ENCODE measurements at places on chromosomes 1 and 21.

DNA sequence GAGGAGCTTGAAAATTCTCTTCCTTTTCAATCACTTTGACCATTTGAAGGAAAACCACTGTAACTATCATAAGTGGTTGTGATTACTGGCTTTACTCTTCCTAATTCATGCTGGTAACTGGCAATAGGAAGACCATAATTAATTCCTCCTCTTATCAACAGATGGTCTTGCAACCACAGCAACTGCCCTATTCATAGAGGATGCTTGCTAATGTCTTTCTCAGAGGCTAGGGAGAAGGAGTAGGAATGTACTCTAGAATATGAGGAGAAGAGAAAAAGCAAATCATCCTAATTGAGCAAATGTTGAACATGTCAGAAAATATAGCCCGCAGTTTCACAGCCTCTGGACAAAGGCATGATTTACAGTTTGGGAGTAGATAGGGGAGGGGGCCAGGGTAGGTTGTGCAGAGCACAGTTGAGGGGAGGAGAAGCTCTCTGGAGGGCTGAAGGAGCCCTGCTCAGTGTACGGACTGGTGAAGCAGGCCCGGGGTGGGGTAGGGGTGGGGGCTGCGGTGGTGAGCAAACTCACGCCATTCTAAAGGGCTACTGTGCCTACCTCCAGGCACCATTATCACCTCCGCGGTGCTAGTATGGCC, 192.9 kb downstream of the PCP4 start:
- no peak for DNase-seq

GRCh38 chr21:38183961-38184360, 72.8 kb upstream of the KCNJ15 start:
- no peak for DNase-seq

GRCh38 chr1:165364568-165365133, 8.1 kb upstream of the LMX1A start:
- DNase-seq: no peak

DNA sequence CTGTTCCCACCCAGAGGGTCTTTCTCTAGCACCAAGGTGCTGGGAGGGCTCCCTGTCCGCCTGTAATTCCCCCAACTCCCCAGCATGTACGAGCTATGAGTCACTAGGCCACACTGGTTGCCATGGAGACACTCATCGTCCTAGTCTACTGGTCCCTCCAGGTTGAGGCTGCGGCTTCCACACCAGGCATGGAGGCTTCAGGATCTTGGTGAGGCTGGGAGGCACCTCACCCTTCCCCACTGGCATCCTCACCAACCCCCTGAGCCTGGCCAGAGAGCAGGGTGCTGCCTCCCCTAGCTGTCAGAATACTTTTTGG, 75.6 kb upstream of the KAZN start:
- no peak for DNase-seq

DNA sequence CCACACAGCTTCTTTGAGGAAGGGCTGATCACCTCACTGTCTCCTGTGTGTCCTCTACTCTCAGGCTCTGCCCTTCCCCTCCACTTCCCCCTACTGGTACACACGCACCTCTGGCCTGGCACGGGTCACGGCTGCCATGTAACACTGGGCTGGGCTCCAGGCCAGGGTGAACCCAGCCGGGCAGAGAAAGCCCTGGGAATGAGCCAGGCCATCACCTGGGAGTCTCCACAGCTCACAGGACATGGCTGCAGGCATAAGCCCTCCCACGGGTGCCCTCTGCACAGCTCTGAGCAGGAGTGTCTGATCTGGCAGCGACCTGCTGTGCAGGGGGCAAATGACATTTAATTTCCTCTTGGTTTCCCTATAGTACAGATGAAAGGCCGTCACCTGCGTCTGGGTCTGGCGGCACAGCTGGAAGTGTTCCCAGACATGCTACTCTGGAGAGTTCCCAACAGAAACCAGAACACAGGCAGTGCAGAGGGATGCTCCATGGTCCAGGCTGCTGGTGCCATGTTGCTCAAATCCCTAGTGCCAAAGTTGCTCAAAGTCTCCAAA, 61.2 kb downstream of the ERI3 start:
- no peak for DNase-seq

GRCh38 chr1:199780948-199781670, 246.4 kb upstream of the NR5A2 start:
- no peak for DNase-seq

GRCh38 chr1:11178021-11179015, 10.8 kb upstream of the ANGPTL7 start:
- no peak for DNase-seq

DNA sequence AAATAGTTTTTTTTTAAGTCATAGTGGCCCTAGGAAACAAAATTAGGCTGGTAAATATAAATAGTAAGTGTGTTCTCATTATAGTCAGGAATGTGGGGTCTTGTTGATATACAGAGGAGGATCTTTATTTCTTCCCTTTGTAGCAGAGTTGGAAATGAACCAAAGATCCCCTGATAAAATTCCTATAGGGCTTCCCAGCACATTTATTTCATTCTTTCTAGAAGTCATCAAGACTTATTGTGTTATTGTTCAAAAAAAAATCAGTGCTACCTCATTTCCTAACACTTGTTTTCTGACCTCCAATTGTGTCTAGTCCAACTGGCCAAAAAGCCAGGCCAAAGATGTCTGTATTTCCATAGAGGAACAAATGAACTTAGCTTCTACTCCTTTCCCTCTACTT, 7.6 kb upstream of the PLEKHO1 start:
- no peak for DNase-seq

- no peak for DNase-seq
Measured at GRCh38 chr1:94611681-94612475, 70.3 kb upstream of the F3 start.

DNA sequence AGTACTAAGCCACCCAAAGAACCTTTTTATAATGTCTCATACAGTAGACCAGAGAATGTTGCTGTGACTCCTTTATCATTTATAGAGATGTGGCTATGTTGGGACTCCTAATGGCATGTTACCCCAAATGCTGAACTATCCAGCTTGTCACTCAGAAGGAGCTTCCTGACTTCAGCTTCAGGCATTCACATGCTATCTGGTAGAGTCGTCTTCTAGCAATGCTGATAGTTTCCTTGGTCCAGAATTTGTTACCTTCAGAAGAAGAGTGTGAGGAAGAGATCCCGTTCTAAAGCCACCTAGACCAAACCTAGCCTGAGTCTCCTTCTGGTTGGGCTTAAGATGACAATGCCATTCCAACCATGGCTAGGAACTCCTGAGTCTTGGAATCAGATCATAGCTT, 68.1 kb downstream of the OLFML2B start:
- no peak for DNase-seq

DNA sequence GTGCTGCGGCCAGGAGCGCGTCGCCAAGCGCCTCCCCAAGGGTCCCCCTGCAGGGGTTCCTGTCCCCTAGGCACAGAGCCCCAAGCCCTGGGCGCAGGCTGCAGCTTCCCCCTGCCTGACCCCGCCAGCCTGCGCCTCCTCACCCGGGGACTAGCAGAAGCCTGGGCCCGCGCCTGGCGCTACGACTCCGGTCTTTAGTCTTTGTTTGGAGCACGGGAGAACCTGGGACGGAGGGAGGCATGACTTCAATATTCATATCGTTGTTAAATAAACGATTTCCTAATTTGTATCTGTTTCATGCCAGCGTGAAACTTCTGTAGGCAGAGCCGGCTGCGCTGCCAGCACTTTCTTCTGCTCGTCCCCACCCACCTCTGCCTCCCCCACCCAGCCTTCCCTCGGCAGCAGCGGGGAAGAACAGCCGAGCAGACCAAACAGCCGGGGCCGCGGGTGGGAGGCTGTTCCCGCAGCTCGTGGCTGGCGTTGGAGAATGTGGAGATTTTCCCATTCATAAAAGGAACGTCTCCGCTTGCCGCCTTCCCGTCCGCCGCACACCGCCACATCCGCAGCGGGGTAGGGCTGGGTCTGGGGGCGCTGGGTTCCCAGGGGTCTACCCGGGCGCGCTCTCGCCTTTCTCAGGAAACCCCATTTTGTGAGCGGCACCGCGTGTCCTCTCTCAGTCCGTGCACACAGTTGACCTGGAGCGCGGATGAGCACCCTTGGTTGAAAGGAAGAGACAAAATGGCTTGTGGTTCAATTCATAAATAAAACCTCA, 777 bp upstream of the TRIM67 start:
- DNase-seq: no peak

- DNase-seq: no peak
Measured at GRCh38 chr21:46354046-46354445, 30.1 kb downstream of the PCNT start.

GRCh38 chr1:65469126-65469888, 48.8 kb downstream of the LEPR start:
- DNase-seq: no peak

DNA sequence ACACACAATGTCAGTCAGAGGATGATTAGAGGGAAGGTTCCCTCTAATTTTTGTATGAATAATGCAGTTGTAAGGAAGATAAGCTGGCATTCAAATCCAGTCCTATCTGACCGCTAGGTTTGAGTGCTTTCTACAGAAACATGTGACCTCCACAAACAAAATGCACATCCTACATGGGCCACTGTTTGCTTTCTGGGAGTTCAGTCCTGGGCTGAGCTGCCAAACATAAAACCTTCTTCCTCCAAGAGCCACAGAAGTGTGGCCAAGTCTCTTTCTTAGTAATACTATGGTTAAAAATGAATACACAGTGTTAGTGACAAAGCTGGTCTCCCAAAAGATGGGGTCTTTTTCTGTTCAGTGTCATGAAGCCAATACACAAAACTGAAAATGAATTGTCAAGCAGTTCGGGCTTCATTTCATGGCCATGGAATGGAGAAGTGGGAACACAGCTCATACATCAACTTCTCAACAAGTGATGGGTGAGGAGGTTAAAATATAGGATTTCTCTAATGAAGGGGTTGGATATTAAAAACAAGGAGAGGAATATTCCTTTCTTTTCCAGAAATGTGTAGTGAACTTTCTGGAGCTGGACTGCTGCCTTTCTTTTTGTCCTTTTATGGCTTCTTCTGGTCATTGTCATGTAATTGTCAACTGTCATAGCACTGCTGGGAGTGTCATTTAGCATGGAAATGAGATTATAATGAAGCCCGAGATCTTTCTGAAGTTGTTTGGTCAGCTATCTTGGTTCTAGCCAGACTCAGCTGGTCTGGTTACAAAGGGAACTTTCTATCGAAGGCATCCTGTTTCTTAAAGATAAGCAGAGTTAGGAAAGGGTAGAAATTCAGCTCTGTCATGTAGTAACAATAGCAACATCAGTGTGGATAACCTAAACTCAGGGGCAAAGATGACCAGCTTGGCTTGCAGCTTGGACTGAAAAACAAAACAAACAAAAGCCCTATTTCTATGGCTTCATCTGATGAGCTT, 135.1 kb downstream of the CHD1L start:
- DNase-seq: no peak

DNA sequence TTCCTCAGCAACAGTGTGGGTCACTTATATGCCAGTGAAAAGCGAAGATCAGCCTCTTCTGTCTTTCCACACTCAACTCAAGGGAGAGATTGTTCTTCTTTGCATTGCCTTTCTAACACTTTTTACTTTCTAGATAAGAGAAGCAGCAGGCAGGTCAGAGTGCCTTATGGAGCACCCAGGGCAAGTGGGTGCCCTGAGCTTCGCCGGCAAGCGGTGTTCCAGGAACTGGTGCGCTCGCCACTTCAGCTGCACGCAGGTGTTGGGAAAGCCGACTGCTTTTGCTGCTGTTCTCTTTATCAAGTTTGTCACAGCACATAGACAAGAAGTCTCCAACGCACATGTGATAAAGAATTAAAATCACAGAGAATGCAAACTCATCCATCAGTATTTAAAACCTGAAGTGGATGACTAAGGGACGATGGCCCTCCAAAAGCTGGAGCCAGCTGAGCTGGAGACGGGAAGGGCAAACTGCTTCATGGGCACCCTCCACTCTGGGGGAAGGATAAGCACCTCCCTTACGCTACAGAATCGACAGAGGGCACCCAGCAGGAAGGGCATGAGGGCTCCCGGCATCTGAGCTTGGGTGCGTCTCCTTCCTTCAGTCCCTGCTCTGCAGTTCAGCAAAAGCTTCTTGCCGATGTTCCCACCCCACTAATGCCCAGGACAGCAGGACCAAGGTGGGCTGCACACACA, 20.7 kb downstream of the UBE2G2 start:
- no peak for DNase-seq

GRCh38 chr21:45964649-45965048, 16.9 kb upstream of the COL6A1 start:
- no peak for DNase-seq

GRCh38 chr1:25031966-25032667, 102.0 kb upstream of the RUNX3 start:
- peak; percentile 62 for DNase-seq

DNA sequence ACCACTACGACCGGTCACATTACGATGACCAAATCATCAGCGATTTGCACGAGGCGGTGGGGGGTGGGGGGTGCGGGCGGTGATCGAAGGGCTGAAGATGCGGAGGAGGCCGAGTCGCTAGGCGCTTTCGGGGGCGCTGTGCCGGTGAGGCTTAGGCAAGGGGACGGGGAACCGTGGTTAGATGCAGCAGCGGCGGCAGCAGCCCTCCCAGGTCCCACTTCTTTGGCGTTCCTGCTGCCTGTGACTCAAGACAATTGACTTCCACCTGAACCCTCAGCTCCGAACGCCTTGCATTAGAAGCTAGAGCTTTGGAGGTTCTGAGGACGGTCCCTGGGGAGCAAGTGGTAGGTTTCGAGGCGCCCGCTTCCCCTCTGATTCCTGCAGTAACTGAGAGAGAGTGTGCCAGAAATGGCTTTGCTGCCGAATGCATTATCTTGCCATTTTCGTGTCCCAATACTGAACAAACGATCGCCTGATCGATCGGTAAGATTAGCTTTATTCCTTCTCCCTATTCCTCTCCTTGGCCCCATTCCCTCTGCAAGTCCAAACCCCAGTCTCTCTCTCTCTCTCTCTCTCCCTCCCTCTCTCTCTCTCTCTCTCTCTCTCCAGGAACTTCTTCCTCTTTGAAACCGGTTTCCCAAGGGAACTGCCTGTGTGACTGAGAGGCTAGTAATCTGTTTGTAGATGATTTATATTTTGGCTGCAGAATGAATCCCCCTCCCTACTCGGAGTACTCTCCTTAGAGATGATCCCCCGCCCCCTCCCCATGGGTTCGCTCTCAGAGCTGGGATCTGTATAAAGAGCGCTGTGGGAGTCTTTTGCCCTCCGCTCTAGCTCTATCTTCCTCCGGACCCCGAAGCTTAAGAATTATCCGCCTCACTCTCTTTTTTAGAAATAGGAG, 735 bp upstream of the BRINP3 start:
- DNase-seq: no peak

DNA sequence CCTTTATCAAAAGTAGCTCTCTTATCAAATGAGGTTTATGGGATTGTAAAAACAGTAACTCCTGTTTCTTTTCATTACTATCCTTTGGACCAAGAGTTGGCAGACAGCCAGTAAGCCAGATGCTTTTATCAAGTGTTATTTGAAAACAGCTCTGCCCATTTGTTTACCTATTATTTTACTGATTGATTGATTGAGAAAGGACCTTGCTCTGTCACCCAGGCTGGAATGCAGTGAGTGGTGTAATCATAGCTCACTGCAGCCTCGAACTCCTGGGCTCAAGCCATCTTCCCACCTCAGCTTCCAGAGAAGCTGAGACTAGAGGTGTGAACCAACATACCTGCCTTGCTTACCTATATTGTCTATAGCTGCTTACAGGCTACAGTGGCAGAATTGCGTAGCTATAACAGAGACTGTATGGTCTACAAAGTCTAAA, 3.6 kb downstream of the PRKAB2 start:
- no peak for DNase-seq

All from T-helper 17 cell (primary cell).